Stimulated activated CD4-positive, alpha-beta T cell treated with anti-CD3 and anti-CD28 coated beads, Interleukin-4, amount 100 ng/mL, for 1 hour (primary cell): ENCODE measurements at places on chromosomes 4 and X.

- DNase-seq: no peak
Observed at GRCh38 chrX:119381349-119381944, 17.7 kb upstream of the SLC25A43 start.

DNA sequence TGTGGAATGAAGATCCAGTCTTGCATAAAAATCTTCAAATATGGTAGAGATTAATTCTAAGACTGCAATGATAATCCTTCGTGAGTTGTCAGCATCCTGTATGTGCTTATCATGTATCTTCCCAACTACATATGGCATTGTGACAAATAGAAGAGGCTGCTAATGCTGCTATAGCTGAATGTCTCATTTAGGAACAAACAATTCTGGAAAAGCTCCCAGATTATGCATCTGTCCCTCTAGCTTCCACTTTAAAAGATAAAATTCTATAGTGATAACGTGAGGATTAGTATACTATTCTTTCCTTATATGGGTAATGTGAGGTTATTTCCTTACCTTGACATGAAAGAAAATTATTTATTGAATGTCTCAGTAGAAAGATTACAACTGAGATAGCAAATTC lies 930.9 kb downstream of the DMD start:
- DNase-seq: no peak

GRCh38 chr4:86184216-86184900 lies 175.5 kb downstream of the MAPK10 start:
- DNase-seq: no peak

- no peak for DNase-seq
Observed at GRCh38 chr4:142463206-142463605, 382.9 kb downstream of the INPP4B start.

DNA sequence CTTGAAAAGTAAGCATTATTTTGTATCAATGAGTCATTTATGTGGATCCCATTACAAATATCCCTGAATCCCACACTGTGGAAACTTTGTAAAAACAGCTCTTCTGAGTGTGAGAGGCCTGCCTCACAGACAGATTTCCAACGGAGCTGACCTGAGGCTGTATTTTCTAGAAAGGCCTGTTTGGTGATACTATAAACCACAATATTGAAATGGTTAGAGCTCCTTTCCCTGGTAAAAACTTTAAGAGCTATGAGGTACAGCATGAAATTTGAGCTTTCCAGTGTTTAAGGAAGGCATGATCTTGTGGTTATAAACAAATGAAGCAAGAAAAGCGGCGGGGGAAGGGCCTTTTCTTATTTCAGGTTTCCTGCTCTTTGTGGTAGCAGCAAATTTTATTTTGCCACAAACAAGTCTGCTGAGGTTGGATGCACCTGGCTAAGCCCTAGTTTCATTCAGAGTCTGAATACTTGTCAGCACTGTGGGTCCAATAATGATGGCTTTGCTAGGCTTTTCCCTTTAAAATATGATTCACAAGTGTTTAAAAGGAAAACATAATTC lies 86.8 kb upstream of the ETNPPL start:
- no peak for DNase-seq

DNA sequence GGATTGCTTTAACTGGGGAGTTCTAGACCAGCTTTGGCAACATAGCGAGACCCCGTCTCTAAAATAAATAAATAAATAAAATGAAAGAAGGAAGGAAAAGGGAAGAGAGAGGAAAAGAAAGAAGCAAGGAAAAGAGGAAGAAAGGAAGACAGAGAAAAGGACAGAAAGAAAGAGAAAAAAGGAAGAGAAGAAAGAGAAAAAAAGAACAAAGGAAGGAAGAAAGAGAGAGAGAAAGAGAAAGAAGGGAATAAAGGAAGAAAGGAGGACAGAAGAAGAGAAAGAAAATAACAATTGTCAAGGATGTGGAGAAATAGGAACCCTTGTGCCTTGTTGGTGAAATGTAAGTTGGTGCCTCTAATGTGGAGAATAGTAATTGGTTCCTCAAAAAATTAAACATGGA lies 74.6 kb downstream of the ANAPC4 start:
- no peak for DNase-seq

- DNase-seq: no peak
Observed at GRCh38 chr4:73676861-73677323, 56.7 kb upstream of the RASSF6 start.

DNA sequence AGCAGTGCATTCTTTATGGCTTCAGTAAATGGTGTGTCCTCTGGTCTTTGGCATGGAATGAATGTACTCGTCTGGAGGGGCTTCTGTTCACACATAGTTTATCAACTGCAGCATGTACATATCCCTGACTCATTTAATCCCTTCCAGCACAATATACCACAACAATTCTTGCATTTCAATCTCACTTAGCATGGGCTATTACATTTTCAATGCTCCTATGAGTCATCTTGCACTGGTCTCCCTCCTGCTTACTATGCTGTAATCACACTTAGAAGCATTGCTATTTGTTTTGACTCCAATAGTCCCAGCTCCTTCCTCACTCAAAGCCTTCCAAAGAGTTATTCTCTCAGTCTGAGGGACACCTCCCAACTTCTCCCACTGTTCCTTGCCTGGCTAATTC lies 180.9 kb upstream of the NUDT10 start:
- DNase-seq: no peak

GRCh38 chr4:7003176-7003878 lies 39.8 kb upstream of the TADA2B start:
- no peak for DNase-seq

- no peak for DNase-seq
Observed at GRCh38 chr4:111635646-111636045, 509.6 kb upstream of the FAM241A start.

- no peak for DNase-seq
Observed at GRCh38 chr4:39542611-39543012, 15.4 kb upstream of the UGDH start.
